AG09309 (cell line): ENCODE measurements at places on chromosomes 4 and X.

DNA sequence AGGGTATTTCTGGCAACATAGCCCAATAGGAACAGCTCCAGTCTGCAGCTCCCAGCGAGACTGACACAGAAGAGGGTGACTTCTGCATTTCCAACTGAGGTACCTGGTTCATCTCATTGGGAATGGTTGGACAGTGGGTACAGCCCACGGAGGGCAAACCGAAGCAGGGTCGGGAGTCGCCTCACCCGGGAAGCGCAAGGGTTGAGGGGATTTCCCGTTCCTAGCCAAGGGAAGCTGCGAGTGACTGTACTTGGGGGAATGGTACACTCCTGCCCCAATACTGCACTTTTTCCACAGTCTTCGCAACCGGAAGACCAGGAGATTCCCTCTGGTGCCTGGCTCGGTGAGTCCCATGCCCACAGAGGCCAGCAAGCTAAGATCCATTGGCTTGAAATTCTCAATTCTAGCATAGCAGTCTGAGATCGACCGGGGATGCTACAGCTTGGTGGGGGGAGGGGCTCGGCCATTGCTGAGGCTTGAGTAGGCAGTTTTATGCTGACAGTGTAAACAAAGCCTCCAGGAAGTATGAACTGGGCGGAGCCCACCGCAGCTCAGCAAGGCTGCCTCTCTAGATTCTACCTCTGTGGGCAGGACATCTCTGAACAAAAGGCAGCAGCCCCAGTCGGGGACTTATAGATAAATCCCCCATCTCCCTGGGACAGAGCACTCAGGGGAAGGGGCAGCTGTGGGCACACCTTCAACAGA lies 14.0 kb upstream of the ADAD1 start:
- no peak for DNase-seq

GRCh38 chr4:150828159-150828558 lies 186.9 kb downstream of the LRBA start:
- DNase-seq = no peak

- peak; percentile 8 for DNase-seq
Measured at GRCh38 chr4:3877236-3877635, 111.1 kb downstream of the ADRA2C start.

GRCh38 chr4:54556587-54556986 lies 101.2 kb upstream of the KIT start:
- no peak for DNase-seq

DNA sequence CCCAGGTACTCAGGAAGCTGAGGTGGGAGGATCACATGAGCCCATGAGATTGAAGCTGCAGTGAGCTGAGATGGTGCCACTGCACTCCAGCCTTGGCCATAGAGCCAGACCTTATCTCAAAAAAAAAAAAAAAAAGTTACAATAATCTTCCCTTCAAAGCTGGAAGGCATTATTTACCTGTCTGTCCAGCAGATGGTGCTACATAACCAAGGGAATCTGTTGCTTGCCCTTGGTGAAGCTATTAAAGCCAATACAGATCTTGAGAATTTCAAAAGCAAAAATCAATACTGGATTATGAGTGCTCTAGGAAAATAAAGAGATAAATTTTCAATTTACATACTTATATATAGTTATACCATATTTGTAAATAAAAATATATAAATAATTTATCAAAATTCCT lies 25.9 kb downstream of the PKD2 start:
- no peak for DNase-seq

DNA sequence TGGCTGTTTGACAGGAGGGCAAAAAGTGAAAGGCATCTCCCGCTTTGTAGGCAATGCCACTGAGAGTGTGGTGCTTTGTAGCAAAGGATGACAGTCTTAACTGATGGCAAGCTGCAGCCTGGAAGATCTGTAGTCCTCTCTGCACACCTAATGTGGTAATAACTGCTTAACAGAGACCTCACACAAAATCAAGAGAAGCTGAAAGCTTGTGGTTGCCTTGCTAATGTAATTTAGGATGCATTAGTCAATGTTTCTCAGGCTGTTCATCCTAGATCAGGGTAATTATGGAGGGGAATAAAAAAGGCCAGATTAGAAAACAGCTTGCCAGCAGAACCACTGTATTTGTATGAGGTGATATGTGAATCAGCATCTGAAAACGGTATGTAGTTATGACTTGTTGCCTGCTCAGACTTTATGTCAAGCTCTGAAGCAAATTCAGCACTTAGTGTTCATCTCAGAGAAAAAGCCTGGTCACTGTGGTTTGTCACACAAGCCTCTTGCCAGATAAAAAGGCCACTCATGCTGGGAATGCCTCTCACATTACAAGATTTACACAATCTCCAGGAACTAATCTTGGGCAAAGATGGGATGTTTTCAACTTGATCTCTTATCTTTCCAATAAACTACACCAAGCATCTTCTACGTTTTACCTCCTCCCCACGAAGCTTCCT lies 130.8 kb downstream of the ENOX2 start:
- DNase-seq = peak; percentile 32

DNA sequence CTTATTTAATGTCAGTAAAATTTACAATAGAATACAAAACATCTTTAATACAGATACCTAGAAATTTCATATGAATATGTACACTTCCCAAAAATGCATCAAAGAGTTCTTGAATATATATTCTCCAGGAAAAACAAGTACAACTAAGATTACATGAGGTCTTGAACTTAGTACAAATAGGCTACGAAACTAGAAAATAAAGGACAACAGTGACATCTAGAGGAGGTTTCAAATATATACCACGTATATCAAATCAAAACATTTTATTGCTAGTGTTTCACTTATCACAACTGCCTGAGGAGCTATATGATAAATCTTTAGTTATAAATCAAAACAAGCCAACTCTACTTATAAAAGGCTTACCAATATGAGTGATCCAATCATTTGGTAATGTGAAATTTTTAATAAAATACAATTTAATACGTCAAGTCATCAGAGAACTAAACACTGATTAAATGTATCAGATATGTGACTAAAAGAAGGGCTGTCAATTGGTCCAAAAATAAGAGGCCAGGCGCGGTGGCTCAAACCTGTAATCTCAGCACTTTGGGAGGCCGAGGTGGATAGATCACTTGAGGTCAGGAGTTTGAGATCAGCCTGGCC lies 36.6 kb downstream of the ANAPC10 start:
- DNase-seq = no peak

DNA sequence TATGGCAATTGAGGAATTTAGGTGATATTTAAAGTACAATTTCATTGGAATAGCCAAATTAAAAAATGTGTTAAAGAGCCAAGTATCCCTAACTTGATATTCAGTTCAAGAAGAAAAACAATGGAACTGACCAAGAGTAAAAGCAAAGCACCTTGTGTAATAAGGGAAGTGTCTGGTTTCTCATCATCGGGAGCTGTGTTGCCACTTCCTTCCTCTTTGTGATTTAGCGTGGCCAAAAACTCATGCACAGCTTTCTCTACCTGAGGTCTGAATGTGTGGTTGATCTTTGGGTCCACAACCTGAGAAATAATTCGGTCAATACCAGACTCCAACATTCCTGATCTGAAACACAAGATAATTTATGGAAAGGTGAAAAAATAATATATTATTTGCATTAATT lies 12.4 kb downstream of the BOD1L1 start:
- no peak for DNase-seq

DNA sequence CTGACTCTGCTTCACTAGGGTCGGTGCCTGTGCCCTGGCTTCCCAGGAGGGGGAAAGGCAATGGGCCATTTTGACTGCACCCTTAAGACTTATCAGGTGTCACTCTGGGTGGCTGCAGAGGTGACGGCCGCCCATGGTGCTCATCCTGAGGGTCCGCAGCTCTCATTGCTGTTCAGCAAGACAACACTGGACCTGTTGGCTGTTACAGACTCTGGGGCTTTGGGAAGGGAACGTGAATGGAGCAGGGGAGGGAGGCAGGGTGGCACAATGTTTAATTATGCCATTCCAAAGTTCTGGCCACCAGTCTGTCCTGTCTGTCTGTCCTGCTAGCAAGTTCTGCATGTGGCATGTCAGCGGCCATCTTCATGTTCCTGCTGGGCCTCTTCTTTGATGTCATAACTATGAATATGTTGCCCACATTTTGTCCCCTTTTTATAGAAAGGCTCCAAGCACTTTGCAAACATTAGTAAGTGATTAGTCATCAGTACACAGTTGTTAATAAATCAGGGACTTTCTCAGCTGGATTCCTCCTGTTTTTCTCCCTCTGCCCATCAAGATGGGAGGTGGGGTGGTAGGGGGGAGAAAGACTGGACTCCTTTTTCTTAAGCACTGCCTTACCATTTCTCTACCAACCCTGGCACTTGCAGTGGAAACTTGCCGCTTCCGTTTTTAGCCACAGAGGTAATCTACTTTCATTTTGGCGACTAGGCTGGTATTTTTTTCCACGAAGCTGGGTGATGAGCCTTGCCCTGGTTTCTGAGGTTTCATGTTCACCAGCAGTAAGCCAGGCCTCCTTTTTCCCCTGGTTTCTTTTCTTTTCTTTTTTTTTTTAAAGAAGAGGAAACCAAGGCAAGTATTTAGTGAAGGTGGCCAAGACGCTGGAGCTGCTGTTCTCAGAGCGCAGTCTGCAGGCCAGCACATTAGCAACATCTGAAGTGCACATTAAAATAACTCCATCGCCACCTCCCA lies 88.6 kb upstream of the TRIM2 start:
- peak; percentile 46 for DNase-seq
